A549 (cell line): ENCODE measurements at places on chromosomes 12 and 14.

DNA sequence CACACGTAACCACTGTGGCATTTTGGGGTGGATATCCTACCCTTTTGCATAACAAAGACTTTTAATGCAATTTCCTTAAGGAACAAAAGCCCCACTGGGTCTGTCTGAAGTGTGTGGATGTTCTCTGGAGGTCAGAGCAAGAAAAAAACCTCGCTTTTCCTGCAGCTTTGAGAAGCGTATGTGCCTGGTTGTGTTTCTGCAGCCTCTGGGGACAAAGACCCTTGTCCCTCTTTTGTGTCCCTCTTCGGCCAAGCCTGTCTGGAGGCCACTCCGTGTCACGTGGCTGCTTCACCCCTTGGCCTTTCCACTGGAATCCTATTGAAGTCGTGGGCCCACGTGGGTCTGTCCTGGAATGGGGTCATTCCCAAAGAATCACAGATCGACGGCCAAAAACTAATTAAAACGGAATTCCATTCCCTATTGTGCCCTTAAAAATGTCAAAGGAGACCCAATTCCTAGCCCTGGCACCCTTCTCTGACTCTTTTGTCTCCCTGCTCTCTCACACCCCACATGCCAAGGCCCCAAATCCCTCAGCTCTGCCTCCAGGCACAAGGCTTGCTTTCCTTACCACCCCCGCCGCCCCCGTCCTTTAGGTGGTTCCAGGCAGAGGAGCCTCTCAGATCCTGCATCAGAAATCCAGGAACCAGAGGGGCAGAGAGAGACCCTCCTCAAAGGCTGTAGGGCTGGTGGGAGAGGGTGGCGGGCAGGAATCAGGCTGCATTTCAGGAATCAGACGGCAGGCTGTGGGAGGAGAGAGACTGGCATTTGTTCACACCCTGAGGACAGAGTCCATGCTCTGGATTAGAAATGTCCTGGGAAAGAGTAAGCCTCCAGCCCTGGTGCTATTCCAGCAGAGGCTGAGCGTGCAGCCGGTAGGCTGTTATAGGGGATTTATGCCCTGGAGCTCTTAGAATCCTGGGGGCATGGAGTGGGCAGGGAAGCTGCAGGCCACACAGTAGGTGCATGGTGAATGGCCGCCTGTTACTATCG, 12.6 kb upstream of the CYP46A1 start:
- no peak for DNase-seq

DNA sequence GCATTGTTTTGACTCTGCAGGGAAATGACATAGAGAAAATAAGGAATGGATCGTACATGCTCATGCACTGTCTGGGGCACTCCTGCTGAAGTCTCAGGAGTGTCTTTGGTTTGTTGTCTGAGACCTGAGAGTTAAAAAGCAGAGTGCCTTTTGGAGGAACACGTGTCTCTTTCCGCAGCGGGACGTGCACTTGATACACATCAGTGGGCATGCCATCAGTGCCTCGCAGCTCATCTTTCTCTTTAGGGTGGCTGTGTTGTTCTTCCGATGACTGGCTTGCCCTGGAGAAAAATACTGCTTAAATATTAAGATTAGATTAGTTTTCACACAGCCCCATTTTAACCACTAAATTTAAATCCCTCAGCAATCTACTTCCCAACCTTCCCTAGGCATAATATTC, 835.9 kb downstream of the DIO2 start:
- DNase-seq = no peak

DNA sequence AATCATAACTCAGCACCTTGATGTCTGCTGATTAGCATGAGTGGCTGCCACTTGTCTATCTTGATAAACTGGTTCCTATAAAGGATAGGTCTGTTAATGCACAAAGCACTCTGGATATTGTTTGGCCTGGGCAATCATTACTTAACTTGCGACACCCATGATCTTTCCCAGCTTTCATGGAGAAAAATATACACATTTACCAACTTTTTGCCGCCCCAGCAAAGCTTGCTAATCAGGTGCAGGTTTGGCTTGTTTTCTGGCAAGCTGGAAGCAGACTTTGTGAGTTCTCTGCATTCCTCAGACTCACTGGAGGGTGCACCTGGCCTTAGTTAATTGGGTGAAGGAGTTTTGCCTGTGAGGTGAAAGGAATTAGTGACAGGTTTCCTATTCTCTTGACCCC, 1126.4 kb upstream of the FLRT2 start:
- no peak for DNase-seq

DNA sequence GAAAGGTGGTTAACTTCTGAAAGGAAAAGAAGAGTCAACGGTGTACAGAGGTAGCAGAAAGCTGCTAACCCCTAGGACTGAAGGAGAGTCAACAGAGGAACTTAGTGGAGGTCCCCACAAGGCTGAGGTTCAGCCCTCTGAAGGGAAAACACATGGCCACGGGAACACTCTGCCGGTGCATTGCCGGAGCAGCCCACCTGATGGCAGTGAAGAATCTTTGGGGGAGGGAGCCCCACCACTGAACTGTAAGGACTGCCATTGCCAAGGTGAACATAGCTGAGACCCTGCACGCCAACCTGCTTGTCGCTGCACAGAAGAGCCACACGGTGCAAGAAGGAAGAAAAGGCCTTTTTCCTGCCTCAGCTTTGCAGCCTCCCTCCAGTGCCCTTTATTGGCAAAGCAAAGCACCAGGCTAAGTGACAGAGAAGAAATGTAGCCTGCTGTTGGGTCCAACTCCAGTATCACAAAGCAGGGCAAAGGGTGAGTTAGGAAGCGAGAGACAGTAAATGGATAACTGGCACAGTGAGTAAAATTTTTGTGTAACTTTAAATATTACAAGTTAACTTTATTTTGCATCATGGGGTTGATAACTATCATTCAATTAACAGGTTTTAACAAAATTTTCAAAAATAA, 76.9 kb downstream of the LIN52 start:
- no peak for DNase-seq

GRCh38 chr12:121793440-121793837, at the start of gene RHOF:
RHOF (minus strand) TSS chr12:121793688; CDS start chr12:121793633, 55 bp downstream.
- DNase-seq = no peak

GRCh38 chr12:2372735-2373134, 319.9 kb downstream of the CACNA1C start:
- DNase-seq = no peak

GRCh38 chr12:106045251-106045674, 93.5 kb downstream of the NUAK1 start:
- no peak for DNase-seq

- peak; percentile 85 for DNase-seq
These were observed 8.1 kb upstream of the GLTP start for GRCh38 chr12:109888179-109889020.

- no peak for DNase-seq
These were observed 59.9 kb downstream of the GPR65 start for GRCh38 chr14:88064841-88065240.

- peak; percentile 80 for DNase-seq
These were observed 305.6 kb downstream of the RAD51B start for GRCh38 chr14:68124979-68125731.

DNA sequence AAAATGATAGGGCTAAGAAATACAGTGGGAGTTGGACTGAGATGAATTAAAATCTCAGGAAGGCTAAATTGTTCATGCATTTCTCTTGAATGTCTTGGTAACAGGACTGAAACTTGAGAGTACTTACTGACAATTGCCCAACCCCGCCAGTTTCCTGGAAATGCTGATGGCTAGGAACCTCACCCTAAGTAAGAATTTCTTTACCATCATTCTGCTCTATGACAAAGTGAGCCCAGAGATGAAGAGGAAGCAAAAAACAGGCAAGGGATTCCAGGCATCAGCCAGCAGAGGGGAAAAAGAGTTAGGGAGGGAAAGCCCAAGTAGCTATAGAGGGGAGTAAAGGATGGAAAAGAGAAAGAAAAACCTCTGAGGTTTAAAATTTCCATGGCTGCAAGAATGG, 397.7 kb downstream of the MDGA2 start:
- no peak for DNase-seq

DNA sequence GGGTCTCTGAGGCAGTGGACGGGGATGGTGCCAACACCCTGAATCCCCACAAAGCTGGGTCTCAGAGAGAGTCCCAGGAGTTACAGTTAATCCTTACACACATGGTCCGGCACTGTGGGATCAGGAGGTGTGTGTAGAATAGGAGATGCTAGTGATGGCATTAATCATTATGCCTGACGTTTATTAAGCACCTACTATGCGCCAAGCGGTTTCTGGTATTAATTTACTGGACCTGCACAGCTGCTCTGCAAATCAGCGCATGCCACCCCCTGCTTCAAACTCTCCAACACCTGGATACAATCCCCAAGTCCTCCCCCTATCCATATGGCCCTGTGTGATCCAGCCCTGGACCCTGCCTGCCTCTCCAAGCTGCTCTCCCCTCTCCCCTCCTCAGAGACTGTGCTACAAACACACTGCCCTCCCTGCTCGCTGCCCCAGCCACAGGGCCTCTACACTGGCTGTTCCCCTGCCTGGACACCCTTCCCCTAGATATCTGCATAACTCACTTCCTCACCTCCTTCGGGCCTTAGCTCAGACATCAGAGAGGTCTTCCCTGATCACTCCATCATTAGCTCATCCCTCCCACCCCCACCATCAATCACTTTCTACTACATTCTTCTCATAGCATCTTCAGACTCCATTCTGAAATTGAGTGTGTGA, 86.0 kb downstream of the RFLNA start:
- DNase-seq = no peak

DNA sequence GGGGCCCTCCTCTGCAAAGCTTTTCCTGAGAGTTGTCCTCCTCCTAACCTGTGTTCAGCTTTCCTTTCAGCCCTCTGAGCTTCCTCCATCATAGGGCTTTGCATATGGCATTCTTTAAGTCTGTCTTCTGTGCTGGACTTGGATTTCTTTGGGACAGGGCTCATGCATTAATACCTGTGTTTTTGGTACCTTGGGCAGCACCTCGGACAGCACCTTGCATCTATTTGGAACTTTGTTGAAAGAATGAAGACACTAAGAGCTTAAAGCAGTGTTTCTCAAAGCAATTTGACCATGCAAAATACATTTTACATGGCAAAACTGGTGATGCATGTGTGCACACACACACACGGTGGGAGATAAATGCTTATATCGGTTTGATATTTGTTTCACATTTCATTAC, 115.0 kb upstream of the SRRM4 start:
- no peak for DNase-seq

DNA sequence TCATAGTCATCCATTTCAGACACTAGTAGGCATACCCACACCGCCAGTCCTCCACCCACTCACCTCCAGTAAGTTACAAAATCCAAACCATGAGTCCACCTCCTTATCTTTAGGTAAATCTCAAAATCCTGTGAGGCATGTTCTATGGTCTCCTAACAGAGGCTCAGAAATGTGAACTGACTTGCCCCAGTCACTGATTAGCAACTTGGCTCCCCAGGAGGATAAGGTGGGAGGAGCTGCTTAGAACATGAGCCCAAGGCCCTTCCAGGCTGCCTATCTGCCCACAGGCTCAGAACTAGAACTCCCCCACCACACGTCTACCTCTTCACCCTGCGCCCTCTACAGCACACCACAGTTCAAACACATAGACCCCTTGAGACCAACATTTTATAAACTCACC, 19.9 kb downstream of the SETD3 start:
- DNase-seq = no peak
